Nephron progenitor cell (in vitro differentiated cells): ENCODE measurements at places on chromosomes 2 and 18.
A peak's percentile ranks its signal among the peaks of the same experiment; 100 is the strongest.

DNA sequence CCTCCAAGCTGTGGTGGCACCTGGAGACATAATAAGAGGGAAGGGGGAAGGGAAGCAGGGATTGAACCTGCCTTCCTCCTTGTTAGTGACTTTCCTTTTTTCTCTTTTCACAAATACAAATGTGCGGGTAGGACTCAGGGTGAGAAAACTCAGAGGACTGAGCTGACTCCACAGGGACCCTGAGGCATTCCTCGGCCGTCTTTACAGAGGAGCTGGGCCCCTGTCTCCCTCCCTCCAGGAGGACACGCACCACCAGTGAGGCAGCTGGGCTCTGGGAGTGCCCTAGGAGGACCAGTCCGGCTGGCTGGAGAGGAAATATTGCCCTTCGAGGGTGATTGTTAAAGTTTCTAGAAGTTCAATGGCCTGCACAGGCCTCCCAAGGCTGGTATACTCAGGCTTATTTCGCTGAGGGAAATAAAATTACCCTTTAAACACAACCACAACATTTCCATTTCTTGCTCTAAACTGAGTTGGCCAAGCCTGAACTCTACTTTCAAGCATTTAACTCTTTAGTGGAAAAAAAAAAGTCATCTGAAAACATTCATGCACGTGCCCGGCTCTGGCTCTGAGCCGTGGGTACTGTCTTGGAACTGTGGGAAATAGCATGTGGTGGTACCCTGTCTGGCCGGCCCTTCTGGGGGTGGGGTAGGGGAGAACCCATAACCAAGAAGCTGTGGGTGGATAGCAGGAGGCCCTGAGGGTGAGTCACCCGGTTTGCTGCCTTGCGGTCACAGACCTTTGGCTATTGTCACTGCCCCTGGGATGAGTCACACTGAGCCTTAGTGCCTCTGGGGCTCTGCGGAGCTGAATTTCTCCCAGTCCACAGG lies 116.0 kb downstream of the COPS8 start:
- no peak for DNase-seq

DNA sequence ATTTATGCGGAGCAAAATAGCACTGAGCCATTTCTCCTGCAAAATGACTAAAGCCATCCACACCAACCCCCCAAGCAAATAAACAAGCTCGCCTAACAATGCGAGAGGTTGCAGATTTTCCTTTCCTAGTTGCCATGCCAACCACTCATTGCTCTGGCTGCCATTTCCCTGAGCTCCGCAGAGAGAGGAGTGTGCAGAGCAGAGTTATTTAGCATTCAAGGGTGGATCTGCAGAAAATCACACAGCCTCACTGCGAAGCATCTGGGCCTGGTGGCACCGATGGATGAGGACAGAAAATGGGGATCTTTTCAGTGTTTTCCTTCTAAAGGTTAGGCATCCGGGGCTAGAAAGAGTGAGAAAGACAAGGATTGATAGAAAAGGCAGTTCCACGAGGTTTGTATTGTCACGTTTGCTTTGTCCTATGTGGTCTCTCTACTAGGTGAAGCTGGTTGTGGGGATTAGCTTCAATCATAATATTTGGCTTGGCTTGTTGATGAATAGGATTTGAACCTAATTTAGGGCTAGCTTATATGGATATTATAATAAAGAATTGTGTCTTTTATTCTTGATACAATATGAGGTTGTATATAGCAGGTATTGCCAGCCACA lies 110.2 kb upstream of the UNC80 start:
- DNase-seq, result peak; percentile 5

GRCh38 chr2:106159866-106160785 lies 34.0 kb downstream of the UXS1 start:
- no peak for DNase-seq

DNA sequence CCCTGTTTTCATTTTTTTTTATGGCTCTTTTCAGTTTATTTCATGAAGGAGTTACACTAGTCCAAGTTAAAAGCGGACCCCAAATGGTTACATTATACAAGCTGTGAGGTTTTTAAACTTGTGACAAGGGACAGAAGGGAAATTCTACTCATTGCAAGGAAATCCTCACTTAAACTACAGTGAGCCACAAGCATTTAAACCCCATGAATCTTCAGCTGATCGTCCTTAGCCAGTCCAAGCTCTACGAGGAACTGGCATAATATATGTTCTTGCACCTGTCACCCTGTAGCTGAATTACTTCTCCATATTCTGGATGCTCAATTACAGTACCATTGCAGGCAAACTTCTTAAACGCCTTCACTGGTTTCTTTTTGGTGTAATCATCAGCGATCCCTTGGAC lies 64.5 kb downstream of the ASAP2 start:
- DNase-seq, result no peak

DNA sequence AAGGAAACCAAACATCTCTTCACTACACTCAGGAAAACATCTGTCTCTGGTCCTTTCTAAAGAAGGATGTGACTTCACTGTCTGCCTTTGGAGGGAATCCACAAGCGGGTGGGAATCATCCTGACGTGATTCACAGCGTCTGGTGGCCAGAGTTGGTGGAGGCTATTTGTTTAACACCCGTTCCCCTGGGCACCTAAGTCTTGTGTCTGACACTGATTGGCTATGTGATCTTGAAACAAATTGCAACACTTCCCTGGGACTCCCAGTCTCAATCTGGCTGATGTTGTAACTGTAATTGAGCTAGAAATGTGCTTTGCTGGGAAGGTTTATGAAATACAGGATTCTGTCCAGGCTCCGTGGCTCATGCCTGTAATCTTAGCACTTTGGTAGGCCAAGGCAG lies 28.8 kb upstream of the SIX3 start:
- no peak for DNase-seq

GRCh38 chr2:157839822-157840221 lies 36.3 kb downstream of the ACVR1 start:
- DNase-seq, result peak; percentile 4

DNA sequence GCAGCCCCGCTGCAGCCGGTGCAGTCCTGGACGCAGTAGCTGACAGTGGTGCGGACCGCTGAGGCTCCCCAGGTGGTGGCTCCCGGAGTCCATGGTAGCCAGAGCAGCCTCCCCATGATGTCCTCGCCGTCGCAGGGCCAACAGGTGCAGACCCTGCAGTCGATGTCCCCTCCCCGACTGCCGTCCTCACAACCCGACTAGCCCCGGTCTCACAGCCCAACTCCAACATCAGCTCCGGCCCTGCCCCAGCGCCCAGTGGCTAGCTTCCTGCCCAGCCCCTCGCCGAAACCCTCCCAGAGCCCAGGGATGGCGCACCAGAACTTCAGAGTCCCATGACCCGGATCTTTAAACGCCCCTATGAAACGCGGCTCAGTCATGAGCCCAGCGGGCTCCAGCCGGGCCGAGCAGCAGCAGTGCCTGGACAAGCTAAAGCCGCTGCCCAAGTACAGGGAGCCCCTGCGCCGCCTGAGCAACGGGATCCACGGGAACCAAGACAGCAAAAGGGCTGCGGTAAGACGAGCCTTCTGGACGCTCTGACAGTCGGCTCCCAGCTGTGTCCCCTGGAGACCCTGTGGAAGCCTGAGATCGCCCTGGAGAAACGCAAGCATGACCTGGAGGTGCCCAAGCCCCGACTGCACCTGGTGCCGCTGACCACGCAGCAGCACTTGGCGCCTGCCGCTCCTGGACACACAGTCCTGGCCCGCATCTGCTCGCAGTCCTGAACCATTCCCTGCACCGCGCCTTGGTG lies 53.8 kb upstream of the TUBA3E start:
- DNase-seq, result no peak

DNA sequence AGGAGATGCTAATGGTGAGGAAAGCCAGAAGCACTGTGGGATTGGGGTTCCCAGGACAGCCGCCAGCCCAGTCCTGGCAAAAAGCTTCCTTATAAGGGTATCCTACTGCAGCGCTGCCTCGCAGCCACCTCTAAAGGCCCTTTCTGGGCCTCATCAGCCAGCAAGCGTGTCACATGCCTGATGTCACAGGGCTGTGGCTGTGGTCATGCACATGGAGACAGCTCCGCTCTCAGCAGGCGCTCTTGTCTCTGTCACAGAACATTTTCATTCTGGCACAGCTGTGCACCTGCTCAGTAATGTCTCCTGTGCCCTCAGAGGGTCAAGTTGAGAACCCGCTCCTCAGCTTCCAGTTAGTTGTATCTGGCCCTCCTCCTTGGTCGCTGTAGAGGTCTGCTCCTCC lies 17.7 kb upstream of the MAL start:
- no peak for DNase-seq

GRCh38 chr2:119208791-119209203 lies 14.8 kb upstream of the STEAP3 start:
- DNase-seq, result no peak

DNA sequence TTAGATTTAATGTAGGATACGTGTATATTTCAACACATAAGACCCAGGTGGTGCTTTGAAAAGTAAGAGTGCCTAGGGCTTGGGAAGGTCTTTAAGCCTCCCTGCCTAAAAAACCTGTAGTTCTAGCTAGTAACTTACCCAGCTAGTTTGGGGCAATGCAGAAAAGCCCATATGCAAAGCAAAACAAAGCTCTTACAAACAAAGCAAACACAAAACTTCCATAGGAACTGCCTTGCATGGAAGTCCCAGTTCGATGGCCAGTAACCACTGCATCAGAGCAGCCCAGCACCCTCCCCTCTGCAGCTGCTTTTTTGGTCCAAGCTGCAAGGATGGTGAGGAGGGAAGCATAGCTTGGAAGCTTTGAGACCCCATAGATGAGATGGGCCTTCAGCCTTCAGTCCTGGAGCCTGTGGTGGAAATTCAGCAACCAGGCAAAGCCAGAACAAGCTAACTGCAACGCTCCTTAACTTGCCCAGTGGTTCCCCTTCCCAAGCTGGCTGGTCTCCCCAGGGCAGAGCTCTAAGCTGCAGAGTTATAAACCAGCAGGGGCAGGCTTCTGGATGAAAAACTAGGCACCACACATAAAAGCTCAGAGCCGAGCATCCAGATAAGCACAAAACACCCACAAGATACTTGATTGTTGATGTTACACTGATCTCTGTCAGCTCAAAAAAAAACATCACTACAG lies 16.2 kb downstream of the C2orf76 start:
- DNase-seq, result no peak

- no peak for DNase-seq
These were observed 302.2 kb downstream of the NDUFA10 start for GRCh38 chr2:239722760-239723470.

GRCh38 chr2:216142540-216142939 lies 33.4 kb downstream of the XRCC5 start:
- no peak for DNase-seq

GRCh38 chr2:56613254-56613653 lies 429.5 kb downstream of the CCDC85A start:
- DNase-seq, result no peak

DNA sequence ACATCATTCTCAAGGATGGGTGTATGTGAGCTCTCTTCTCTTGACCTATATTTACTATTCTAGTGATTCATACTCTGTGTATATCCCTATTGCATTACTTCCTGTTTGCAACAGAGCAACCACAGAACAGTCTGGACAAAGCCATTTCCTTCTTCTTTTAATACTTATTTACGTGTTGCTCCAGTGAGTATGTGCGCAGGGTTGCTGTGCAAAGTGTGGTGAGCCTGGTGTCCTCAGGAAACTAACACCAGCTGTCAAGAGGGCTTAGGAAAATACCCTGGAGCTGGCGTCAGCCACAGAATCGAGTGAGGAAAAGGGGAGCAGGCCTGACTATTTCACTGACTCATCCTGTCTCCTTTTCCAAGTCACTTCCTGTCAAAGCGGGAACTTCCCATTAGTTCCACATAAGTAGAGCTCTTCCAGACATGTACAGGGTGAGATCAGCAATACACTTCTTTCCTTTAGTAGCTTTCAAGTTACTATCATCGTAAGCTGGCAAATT lies 214.1 kb upstream of the COPS8 start:
- no peak for DNase-seq

- DNase-seq, result no peak
These were observed 29.2 kb downstream of the ZNF516 start for GRCh38 chr18:76465630-76466409.

GRCh38 chr2:234272069-234272850 lies 221.8 kb downstream of the SPP2 start:
- no peak for DNase-seq

DNA sequence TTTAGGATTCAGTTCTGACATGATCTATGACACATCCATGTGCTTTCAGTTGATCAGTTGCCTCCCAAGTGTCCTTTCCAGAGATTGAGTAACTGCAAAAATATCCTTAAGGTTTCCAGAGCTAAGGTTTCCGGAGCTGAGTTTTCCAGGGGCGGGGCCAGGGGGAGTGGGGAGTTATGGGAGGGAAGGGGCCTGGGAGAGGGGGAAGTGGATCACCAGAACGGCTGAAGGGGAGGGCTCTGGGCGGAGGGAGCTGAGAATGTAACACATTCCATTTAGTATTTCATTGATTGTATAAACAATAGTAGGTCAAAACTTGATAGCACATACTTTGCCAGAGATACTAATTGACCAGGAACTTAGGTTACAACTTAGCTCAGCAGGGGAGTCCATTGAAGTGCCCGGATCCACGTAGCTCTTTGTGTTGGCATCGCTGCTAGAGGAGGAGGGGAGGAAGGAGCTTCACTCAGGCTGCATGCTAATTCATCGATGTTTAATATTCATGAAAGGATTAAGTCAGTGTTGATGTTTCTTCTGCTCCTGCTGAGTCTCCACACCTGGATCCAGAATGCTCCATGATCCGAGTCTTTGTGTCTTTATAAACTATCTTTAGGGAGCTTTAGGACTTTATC lies 289.8 kb downstream of the ALPK2 start:
- DNase-seq, result peak; percentile 49

- no peak for DNase-seq
These were observed 143.4 kb downstream of the CYRIA start for GRCh38 chr2:16522031-16522831.

- DNase-seq, result peak; percentile 96
These were observed 25.7 kb downstream of the NPPC start for GRCh38 chr2:231900486-231900942.

- no peak for DNase-seq
These were observed 15.1 kb upstream of the CCBE1 start for GRCh38 chr18:59712311-59712710.

- DNase-seq, result no peak
These were observed 181.6 kb downstream of the GULP1 start for GRCh38 chr2:188473306-188473705.

DNA sequence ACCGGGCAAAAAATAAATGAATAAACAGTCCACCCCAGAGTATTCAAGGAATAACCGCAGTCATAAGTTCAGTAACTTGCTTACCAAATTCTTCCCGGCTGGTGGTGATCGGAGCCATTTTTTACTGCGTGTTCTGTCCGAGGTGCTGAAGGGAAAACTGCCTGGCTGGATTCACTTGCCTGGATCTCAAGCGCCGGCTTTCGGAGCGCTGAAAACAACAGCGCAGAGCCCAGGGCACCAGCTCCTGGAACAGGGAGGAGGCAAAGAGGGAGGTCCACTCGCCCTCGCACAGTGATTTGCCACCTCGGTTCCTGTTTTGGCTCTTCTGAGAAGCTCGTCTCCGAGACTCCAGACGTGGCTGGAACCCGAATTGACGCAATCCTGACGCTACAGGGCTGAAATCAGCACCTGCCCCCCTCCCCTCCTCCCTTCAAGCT lies at the start of gene SYT4:
Gene SYT4, minus strand, starts transcription at position 327 of the 437 bp plus-strand sequence. Its CDS starts 209 bp downstream, at position 118.
- DNase-seq, result peak; percentile 77

GRCh38 chr2:218060118-218060517 lies 8.9 kb upstream of the RUFY4 start:
- no peak for DNase-seq

GRCh38 chr2:102387763-102388546 lies 32.4 kb downstream of the IL18R1 start:
- no peak for DNase-seq
